Germinal center (tissue), 1 donor: ENCODE measurements at places on chromosomes 5 and 9.

GRCh38 chr5:92181656-92182055, 798.5 kb upstream of the ARRDC3 start:
- no peak for DNase-seq

- peak; percentile 48 for DNase-seq
Measured at GRCh38 chr9:121736934-121737462, 85.6 kb downstream of the DAB2IP start.

GRCh38 chr5:33401482-33402390, 39.0 kb upstream of the TARS1 start:
- DNase-seq, result no peak

DNA sequence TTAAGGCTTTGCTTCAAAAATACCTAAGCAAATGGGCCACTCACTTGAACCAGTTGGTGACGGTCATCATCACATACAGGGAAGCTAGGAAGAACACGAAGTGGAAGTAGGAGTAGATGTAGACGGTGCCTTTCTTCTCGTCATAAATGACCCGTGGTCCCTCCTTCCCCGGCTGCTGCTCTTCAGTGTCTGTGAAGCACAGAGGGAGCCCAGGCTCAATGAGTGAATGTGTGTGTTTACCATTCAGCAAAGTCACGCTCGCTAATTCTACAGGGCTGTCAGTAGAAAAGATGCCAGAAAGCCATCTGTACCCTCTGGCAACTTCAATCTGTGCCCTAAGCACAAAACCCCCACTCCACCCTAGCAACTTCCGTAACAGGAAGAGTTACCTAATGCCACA, 109.8 kb downstream of the SERINC5 start:
- DNase-seq, result no peak

DNA sequence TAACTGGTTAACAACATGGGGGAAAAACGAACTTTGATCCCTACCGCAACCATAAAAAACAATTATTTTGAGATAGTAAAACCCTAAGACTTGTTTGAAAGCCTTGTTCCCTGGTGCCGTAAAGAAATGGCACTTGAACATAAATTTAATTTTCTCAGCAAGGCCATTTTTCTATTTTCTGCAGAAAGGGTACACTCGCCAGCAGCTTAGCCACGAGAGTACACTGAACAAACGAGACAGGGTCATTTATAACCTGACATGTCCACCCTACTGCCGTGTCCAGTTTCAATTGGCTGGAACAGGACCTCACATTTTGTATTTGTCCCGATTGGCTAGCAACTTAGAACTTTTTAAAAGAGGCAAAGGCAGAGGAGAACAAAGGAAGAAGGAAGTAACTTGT, 26.8 kb downstream of the FBXW11 start:
- no peak for DNase-seq

DNA sequence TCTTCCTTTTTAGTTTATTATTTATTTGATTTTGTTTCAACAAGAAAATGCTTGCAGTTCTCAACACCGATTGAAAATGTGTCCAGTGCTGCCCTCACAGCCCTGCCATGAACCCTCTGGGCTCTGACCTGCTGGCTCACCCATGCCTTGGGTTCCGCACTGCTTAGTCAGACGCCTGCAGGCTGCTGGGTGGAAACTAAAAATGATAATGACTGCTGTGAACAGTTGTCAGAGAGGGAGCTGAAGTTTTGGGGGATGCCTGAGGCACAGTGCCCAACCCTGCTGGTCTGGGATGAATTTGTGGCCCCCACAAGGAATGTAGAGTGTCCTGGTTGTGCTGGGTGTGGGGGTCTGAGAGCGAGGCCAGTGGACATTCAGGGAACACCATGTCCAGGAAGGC, 22.2 kb upstream of the CFAP157 start:
- no peak for DNase-seq

- no peak for DNase-seq
Measured at GRCh38 chr9:76904661-76905457, 1.1 kb downstream of the PRUNE2 start.

GRCh38 chr5:81354093-81354492, 39.8 kb downstream of the ACOT12 start:
- no peak for DNase-seq
